Stimulated activated CD4-positive, alpha-beta T cell treated with anti-CD3 and anti-CD28 coated beads, TNF-alpha, amount 100 ng/mL, for 24 hours (primary cell): ENCODE measurements at places on chromosomes 3 and 15.

GRCh38 chr15:40340038-40340739 is 550 bp downstream of the CCDC9B start:
- DNase-seq: no peak

- no peak for DNase-seq
Observed at GRCh38 chr3:108669208-108669607, 79.7 kb downstream of the DZIP3 start.

- no peak for DNase-seq
Observed at GRCh38 chr3:23161308-23161707, 41.8 kb upstream of the UBE2E2 start.

- no peak for DNase-seq
Observed at GRCh38 chr3:133820129-133820528, 14.5 kb downstream of the SRPRB start.

- peak; percentile 33 for DNase-seq
Observed at GRCh38 chr3:108818404-108818803, 4.2 kb upstream of the TRAT1 start.

DNA sequence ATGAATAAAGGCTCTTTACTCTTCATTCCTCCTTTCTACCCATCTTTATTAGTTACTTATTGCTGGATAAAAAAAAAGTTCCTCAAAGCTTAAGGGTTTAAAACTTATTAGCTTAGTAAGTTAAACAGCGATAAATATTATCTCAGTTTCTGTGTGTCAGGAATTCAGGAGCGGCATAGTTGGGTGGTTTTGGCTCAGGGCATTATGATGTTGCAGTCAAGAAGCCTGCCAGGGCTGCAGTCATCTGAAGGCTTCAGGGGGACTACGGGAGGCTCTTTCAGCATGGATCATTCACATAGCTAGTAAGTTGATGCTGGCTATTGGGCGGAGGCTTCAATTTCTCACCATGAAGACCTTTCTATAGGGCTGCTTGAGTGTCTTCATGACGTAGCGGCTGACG is 1.9 kb upstream of the DLG1 start:
- DNase-seq: no peak

GRCh38 chr15:63763476-63764123 is 70.1 kb downstream of the HERC1 start:
- DNase-seq: no peak

DNA sequence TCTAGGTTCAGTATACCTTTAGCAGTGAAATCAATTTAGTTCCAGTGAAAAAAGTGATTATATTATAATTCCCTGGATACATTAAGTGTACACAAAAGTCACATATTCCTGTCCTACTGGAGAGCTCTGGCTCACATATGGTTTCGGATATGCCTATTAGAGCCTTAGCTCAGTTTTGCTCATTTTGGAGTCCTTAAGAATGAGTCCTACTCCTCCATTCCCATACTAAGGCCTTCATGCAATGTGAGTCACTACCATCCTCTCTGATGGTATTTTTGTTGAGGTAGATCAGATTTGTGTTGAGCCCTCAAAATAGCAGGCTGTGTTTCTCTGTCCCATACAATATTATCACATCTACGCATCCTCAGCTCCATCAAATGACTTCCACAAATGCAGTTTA is 294.2 kb upstream of the COL8A1 start:
- DNase-seq: no peak

- DNase-seq: no peak
Observed at GRCh38 chr3:151969026-151969642, 95.7 kb downstream of the SUCNR1 start.

DNA sequence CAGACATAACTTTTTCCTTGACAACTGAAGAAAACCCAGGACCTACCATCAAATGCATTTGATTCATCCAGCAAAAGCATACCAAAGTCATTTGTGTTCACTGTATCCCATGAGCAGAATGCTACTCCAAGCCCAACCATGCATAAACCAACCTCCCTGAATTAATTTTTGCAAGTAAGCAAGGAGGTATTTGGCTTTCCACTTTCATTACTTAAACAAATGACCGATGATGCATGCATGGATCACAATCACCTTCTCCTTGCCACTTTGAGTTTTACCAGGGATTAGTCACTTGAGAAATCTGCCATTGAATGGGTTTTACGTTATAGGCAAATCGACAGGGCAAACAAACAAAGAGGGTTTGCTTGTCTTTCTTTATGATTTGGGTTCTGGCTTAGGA is 214.8 kb downstream of the FMN1 start:
- DNase-seq: no peak

- no peak for DNase-seq
Observed at GRCh38 chr3:104555728-104556127, 811.0 kb upstream of the ALCAM start.

DNA sequence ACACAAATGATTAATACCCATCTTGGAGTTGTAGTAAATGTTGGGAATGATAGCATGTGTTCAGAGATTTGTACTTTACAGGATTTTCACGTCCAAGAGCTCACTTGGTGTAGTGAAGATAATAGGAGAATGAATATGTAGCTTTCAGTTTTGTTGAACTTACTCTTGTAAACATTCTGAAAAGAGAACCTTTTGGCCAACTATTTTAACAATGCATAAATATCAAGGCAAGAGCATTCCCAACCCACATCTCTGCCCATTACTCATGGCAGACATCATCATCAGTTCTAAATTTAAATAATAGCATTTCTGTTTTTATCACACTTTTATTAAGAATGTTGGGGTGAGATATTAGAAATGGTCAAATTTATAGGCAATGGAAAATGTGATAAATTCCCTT is 465.2 kb upstream of the TPRG1 start:
- DNase-seq: no peak

DNA sequence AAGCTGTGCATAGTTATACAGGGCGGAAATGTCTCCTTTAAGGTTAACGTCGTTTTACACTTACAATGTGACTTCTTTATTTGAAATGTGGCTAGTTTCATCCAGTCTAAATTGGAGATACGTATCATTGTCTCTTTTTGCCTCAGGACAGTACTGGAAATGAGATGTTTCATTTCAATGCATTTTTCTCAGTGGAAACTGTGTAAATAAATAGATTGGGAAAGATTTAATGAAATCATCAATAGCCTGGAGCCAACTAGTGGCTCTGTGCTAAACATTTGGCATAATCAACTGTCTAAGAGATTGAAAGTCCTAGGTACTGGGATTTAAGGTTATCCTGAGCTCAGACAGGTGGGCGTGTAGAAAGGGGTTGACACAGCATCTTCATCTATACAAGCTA is 691.5 kb upstream of the CCDC54 start:
- DNase-seq: no peak

GRCh38 chr3:188153437-188154013 is 432 bp upstream of the LPP start:
- DNase-seq: no peak

DNA sequence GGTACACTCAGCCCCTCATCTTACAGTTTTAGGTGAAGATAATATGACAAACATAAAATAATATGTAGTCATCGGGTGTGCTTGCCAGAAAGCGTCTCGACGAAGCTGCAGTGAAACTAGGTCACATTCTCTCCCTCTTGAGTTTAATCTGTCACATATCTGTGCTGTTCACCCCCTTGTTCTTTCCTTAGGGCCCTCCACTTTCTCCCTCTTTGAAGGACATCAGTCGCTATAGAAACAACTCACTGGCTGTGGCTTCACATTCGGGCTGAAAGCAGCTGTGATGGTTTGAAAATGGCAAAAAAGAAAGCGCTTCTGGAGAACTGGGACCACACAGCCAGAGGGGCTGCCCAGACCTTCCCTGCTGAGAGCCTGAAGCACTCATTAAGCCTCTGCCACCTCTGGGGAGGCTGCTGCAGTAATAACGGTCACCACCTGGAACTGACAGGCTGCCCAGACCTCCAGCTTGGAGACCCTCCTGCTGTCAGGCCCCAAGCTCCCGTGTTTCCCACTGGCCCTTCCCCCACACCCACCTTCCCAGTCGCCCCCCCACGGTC is 50.3 kb downstream of the ABTB1 start:
- DNase-seq: no peak

- DNase-seq: no peak
Observed at GRCh38 chr3:55200906-55201305, 273.0 kb upstream of the LRTM1 start.

- no peak for DNase-seq
Observed at GRCh38 chr3:96700322-96701315, 113.8 kb upstream of the EPHA6 start.

DNA sequence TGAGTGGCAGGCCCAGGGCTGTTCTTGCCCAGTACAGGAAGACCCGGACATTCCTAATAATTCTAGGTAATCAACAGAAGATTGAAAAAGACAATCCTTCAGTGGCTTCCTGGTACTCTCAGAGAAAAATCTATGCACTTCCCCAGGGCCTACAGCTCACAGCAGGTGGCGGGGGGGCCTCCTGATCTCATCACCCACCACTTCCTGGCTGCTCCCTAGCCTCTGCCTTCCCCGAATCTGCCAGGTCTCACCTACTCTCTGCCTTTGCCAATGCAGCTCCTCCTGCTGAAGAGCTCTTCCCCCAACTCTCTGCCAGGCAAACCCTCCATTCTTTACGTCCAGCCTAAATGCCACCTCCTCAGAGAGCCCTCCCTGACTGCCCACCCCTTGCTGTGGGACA is 37.5 kb downstream of the EHD4 start:
- peak; percentile 71 for DNase-seq

DNA sequence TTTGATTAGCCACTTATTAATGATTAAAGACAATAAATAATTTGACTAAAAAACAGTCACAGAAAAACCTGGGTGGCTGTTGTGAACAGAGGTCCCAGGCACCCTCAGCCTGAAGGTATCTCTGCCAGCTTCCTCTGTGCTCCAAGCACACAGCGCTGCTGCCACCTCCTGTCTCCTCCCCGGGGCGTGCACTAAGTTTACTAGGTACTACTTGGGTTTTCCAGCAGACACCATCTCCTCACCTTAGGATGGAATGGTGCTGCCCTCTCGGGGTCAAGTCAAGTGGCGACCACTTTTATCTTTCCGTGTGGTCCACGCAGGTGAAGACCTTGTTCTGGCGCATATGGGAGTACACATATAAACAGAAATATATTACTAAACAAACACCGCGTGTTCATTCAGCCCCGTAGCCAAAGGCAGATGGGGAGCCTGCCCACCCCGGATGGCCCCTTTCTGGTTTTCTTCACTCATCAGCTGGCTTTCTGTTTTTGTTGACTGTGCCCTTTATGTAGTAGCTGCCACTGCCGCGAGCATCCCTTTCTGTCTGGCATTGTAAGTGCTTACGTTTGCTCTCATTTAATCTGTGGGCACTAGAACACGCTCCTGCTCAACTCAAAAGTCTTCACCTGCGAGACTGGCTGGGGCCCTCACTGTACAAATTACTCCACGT is 128.0 kb downstream of the LRIG1 start:
- no peak for DNase-seq

DNA sequence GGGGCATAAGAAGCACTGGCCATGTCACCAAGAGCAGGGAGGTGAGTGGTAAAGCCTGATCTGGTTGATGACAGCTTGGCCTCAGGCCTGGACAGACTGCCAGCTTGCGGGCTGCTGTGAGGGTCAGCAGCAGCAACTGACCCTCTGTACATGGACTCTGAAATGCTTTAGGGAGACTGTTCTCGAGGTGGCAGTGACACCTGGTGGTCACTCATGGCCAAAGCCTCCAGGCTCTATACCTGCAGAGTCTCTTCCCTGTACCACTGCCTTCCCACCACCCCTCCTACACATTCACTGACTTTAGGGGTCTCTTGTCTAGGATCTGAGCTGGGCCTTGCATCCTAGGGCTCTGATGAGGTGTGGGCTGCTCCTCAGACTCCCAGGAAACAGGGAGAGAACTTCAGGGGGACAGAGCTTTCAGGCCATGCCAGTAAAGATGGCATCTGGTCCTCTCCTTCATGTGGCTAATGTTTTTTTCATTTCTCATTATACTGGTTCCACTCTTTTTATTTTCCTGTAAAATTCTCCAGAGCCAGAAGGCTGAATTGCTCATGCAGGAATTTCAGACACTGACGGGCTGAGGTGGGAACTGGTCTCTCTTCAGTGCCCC is 17.2 kb upstream of the TIMP4 start:
- DNase-seq: no peak

DNA sequence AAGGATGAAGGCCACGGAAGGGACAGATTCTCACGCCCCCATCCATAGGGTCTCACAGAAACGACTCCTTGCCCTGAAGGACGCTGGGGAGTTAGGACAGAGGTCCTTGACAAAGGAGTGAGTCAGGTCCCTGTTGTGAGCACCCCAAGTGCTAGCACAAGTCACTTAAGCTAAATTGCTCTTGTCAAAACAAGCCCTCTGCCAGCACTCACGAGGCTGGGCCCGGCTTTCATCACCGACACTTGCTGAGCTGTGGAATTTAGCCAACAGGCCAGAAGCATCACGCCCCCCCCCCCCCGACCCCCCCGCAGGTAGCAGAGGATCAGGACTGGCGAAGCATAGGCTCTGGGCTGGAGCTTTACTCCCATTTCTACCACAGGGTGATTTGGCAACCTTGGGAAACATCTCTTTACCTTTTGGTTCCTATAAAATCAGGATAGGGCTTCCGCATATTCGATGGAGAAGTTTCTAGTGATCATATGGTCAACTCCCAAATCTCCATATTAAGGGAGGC is 75.4 kb downstream of the ADCY5 start:
- no peak for DNase-seq

- no peak for DNase-seq
Observed at GRCh38 chr3:169604568-169604967, 58.9 kb downstream of the MECOM start.

DNA sequence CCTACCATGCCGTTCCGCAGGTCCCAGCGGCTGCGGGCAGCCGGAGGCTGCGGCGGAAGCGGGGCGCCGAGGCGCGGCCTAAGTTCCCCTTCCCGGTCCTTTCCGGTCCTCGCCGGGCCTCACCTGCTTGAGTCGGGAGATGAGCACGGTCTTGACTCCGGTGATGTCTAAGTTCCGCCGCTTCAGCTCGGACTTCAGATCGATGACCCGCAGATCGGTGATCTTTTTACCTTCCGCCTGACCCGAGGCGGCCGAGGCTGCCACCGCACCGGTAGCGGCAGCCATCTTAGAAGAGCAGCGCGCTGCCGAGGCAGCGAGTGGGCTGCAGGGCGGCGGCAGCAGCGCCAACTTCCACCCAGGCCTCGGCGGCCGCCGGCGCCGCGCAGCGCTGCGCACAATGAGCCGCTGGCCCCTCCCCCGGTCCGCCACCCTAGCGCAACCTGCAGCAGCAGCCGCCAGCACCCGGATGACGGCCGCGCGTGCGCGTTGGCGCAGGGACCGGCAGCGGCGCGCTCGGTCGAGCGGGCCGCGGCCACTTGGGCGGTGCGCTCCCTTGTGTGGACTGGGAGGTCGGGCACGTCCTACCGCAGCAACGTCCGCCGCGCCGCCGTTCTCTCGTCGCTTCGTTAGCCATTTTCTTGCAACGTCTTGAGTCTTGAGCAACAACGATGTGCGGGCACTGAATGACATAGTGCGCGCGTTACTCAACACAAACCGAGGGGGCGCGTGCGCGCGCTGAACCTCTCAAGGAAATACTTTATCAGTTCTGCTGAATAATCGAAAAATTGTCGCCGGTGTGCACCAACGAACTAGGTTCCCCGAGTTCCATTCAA is at the start of gene SLTM:
Gene SLTM, minus strand, starts transcription at position 399 of the 833 bp plus-strand sequence. Its CDS starts 114 bp downstream, at position 285.
- DNase-seq: peak; percentile 83

GRCh38 chr15:69328080-69328479 is 29.4 kb downstream of the PAQR5 start:
- no peak for DNase-seq

GRCh38 chr15:27238209-27238608 is 267.2 kb downstream of the GABRG3 start:
- DNase-seq: no peak
